ENCODE measurements at places on chromosomes 7 and 10.

DNA sequence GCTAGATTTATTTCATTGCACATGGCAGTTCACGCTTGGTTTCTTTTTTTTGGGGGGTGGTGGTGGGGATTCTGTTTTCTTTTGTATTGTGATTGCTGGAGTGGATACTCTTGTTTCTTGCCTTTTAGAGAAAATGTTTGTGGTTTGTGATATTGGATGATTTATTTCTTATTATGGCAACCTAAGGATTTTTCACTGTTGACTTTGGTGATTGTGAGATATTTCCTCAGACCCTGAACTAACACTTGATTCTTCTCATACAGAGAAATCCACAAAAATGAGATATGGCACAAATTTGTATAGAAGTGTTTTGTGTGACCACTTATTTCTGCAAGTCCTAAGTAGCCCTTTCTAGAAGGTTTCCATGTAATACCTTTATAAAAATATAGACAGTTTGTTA, 871.1 kb downstream of the LRMDA start:
- no peak for DNase-seq

GRCh38 chr10:103781329-103782061, 73.9 kb downstream of the SH3PXD2A start:
- DNase-seq, result peak; percentile 68

DNA sequence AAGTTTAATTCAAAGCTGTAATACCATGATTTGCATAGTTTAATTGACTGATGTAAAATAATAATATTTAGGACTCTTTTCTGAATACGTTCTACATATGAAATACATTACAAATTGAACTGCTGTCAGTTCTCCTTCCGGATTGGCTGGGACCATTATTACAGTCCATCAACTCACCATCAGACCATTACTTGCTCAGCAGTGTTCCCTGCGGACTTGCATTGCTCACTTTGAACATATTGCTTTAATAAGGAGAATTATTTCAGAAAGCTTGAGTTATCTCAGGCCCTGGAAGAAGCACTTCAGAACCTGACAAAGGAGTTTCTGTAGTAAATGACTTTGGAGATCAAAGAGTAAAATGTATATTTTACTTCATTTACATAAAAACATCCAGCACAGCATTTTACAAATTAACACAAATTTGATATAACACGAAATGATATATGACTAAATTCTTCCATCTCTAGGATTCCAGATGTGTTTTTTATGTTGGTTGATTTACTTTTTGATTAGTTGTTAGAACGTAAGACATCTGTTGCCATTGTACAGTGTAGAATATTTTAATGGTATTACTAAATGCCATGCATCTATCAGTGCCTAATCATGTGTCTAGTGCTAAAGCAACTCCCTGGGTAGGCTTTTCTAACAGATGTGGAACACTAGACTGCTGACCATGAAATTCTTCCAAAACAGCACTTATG, 418.5 kb upstream of the SEMA3A start:
- DNase-seq, result no peak

- no peak for DNase-seq
Observed at GRCh38 chr10:21492421-21492820, 33.1 kb downstream of the SKIDA1 start.

DNA sequence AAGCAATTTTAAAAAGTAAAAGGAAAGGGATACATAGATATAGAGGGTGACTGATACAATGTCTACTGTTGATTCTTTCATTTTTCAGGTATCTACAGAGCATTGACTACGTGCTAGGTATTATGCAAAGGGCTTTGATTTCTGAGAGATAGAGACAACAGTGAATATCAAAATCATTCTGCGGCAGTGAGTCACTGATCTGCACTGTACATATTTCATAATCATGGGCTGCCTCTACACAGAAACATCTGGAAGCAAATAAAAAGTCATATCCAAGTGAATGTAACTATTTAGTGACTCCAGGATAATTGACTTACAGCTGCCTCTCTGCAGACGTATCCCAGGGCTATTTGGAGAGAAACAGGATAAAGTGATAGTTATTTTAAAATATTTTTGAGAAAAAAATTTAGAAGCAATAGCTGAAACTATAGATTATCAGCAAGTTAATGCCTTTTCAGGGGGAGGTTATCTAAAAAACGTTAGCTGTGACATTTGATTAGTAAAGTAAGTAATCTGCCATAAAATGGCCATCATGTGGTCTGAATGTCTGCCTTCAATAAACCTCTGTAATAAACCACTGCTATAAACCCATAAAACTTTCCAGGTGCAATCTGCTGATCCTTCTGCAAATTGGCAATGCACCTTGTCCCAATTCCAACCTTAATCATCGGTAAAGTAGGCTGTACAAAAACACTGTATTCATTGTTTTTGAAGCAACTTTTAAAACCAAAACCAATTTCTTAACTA, 43.7 kb downstream of the CPXM2 start:
- no peak for DNase-seq

- DNase-seq, result peak; percentile 69
Observed at GRCh38 chr7:158541346-158542010, 46.1 kb downstream of the PTPRN2 start.

DNA sequence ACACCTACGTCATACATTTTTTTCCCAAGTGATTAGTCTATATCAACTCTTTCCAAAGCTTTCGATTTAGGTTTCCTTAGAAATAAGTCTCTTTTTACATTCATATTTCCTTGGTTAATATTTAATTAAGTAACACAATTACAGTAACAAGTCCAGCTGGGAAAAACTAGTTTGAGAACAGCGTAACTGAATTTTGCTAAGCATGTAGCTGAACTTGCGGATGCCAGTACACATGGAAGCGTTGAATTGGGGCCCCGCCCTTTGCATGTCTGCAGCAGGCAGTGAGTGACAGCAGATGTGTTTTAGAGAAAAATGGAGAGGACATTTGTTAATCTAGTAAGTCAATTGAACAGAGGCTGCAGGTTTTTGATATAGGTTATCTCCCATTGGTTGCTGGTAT, 72.5 kb downstream of the TAF3 start:
- no peak for DNase-seq

- DNase-seq, result no peak
Observed at GRCh38 chr7:21773326-21773725, 172.4 kb downstream of the CDCA7L start.

GRCh38 chr7:99379043-99379577, 4.6 kb downstream of the ARPC1B start:
- DNase-seq, result peak; percentile 92

All from suppressor macrophage treated with lipopolysaccharide for 1 hour (primary cell).